Prostate gland (tissue), 2 donors: ENCODE measurements at places on chromosomes 2 and 18.

DNA sequence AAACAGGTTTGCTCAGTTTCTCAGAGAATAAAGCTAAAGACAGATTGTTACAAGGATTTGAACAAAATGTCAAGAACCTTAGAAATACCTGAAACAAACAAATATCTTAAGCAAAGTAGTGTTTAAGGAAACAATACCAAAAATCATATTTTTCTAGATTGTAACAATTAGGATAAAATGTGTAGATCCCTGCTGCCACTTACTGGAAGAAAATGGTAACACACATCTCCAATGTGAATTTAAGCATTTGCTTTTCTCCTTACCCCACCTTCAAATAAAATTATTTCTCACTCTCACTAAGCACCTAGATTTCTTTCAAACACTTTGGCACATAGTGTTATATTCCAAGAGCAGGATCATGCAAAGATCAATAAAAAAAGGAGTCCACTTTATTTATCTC, 34.9 kb downstream of the SUCLG1 start:
- no peak for DNase-seq

DNA sequence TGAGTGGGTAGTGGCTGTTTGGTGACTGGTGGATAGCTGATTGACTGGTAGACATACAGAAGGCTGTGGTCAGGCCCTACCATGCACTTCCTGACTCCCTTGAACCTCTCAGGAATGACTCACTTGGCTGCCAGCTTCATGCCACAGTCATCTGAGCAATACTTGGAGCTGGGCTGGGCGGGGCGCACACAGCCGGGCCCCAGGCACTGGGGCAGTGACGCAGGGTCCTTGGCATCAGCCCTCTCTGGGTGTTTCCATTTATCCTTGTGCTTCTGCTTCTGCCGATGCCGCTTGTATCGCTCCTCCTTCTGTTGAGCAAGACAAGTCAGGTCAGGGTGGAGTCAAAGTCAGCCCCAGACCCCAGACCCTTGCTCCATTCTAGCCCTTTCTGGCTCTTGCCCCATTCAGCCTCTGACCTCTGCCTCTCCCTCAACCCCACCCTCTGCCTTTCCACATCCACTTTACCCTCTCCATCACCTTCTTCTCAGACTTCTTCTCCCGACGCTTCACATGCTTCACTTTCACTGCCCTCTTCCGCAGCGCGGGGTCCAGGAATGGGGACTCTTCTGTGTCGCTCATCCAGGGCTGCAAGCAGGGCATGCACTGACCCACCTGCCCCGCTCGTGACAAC, 3.0 kb upstream of the MBD1 start:
- no peak for DNase-seq

DNA sequence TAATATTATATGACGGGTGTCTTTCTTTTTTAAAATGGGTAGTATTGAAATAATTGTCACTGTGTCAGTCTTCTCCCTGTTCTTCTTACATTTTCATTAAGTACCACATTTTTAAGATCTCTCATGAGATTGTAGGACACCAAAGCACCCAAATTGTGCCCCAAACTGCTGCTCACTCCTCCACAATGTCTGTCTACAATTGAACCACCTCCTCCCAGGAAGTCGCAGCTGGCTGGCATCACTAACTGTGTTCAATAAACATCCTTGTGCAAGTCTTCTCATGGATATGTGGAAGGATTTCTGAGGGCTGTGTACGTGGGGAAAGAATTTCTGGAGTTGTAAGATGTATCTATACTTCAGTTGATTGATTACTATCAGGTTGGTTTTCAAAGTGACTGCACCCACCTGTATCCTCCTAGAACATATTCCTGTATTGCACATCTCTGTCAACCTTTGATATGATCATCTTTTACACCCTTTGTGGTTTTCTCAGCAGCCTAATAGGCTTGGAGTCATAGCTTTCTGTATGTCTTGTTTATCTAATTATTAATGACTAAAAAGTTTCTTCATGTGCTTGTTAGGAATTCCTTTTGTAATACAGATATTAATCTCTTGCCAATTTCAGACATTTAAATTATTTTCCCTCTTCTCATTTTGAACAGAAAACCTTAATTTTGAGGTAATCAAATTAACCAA, 774.9 kb downstream of the RNF144A start:
- no peak for DNase-seq

DNA sequence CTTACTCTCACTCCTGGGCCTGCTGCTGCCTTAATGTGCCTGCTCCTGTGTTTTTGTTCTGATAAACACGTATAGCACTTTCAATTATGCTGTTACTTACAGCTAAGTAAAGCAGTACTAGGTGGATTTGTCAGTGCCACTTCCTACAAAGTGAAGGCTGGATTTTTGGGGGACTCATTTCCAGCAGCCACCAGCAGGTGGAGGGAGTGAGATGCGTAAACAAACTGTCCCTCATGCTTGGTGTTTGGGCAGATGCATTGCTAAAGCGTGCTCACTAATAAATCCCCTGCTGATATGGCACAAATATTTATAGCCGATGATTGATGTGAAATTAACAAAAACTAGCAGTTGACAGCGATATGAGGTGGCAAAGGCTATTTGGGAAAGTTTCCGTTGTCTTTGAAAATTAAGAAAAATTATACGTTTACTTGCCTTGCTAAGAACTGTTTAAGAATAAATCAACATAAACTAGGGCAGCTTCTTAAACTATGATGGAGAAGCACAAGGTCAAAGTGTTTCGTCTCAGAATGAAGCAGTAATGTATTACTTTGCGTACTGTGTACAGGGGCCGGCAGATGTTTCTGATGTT, 101.7 kb downstream of the AGAP1 start:
- peak; percentile 53 for DNase-seq

DNA sequence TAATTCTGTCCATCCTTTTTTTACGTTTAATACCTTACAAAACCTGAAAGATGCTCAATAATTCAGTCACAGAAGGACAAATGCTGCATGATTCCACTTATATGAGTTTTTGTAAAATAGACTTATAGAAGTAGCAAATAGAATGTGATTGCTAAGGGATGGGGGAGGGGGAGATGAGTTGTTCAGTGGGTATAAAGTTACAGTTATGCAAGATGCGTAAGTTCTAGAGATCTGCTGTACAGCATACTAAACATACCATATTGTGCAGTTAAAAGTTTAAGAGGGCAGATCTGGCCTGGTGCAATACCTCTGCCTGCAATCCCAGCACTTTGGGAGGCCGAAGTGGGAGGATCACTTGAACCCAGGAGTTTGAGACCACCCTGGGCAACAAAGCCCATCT, 78.8 kb downstream of the TET3 start:
- DNase-seq, result no peak

DNA sequence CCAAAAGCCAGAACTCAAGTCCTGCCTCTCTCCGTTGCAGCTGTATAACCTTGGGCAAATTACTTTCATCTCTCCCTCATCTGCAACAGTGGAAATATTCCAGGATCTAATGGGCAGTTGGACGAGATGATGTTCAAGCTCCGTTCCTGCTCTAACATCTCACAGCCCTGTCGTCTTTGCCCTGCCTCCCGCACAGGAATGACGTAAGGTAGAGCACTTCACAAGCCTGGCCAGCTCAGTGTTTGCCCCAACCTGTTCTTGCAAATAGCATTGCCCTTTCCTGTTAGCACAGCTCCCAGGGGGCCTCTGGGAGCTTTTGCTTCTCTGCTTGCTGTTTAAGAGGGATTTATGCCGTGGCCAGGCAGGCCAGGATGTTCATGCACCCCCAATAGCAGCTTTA, 107.9 kb downstream of the KLHL29 start:
- peak; percentile 81 for DNase-seq

DNA sequence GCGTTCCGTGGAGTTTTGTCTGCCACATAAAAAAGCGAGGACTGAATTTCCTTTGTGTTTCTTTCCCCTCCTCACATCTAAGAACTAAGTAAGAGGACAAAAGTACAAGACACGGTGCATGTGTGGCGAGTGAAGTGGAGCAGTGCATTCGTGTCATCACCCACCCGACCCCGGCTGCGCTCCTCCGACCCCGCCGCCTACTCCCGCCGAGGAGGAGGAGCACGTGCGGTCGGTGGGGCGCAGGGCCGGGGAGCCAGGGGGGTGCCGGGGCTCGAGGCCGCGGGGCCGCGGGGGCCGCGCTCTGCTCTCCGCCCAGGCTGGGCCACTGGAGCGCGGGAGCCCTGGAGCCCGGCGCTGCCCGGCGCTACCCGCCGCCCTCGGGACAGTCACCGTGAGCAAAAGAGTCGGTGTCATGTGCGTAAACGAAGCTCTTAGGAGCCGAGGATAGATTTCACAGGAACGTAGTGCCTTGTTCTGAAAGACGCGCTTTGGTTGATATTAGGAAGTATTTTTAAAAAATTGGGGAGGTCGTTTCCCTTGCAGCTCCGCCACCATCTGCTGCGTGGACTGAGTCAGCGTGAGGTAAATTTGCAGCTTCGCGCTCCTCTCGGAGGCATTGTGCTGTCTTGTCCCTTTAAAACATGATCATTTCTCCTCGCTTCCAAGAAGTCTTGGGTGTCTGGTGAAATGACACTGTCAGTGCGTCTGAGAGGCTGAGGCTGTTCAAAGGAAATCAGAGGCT, 11.0 kb downstream of the TBR1 start:
- no peak for DNase-seq

GRCh38 chr2:217948351-217948791, 54.4 kb downstream of the TNS1 start:
- no peak for DNase-seq

DNA sequence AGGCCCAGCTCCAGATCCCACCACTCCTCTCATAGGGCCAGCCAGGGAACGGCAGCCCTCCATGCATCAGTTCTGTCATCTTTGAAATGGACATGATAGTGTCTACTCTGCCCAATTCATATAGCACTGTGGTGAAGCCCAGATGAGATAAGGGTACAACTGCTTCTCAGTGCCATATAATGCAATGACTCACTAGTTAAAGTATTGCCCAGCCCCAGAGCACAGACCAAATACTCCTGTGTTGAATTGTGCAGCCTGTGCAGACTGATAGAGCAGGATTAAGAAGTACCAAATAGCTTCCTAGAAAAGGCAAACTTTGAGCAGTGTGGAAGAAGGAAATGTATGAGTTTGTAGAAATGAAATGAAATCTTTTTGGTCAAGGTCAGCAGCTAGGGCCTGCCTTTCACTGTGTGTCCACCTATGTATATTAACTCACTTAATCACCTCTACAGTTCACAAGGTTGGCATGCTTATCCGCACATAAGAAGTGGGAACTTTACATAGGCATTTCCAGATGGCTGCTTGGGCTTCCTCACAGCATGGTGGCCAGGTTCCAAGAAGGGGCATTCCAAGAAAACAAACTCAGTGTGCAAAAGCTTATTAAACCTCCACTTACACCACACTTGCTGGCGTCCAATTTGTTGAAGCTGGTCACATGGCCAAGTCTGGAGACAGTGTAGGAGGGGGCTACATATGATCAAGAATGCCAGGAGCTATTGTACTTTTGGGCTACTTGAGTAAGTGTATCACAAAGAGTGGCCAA, 102.8 kb upstream of the COPS8 start:
- DNase-seq, result no peak

DNA sequence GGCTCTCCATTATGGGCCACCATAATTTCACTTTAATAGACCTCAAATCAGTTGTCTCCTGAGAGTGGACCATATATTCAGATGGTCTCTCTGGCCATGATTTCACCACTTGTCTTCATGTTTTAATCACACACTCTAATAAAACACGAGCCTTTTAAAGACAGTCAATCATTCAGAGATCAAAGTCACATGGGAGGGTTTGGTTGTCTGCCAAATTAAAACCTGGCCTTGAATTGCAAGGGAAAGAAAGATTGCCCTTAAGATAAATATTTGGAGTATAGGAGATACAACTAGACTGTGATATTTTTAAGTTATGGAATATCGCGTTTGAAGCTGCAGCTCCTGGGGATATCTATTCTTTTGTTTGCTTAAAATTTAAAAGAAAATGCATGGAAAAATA, 377.8 kb upstream of the DDX18 start:
- no peak for DNase-seq

DNA sequence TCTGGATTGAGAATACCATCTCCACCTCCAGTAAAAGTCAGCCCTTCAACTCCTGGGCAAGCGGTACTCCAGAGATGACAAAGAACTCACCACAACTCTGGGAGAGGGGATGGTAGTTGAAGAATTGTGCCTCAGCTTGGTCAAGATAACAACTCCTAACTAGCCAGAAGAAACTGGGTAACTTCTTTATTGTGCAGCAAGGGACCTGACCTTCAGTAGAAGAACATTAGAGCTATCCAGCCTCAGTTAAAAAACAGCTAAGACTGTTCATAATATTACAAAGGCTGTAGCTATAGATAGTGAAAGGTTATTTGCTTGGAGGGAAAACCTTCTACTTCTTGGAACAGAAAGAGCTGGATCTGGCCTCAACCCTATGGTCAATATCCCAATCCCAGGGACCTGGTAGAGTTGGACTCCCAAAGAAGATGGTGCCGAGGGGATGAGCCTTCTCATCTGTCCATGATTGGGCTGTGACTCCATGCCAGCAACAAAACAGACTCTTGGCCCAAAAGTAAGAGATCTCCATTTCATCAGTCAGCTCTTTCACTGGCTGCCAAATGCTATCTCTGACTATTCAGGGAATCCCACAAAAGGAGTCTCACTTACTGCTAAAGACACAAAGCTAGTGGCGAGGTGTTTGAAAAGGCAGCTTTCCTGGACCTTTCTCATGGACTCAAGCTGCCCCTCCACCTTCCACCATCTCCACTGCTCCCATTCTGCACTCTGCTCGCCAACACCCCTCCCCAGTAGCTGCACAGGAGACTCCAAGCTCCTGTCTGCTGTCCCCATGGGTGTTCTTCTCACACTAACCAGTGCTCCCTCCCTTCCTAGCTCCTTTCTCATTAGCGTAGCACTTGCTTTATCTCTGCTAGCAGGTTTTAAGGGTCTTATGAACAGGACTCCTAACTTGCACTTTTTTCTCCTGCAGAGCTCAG, 145.8 kb downstream of the CAPN13 start:
- DNase-seq, result no peak

DNA sequence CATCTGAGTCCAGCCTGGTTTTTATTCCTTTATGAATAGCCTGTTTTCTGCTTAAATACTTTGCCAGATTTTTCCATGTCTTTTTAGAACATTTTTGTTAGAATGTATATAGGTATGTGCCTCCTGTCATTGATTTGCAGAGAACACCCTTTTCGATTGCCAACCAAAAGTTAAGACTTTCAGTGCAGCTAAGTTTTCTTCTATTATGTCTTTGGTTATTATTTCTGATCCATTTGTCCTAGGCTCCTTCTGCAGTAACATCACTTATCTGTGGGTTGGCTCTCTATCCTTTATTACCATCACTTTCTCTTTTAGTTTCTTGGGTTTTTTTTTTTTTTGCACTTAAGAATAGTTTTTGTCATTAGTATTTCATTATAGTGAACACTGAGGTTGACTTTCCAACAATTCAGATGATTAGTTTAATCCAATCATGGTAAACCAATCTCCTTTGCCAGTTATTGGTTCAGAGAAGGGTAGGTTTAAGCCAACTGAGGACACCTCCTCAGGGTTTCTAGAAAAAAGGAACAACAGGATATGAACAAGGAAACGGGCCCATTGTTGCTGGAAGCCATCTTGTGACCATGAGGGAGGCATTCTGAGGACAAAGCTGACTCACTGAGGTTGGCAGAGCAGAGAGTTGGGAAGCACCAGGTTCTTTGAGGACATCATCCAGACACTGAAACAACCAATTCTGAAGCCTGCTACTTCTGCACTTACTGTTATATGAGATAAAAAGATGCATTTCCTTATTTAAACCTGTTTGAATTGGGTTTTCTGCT, 37.9 kb upstream of the GBX2 start:
- DNase-seq, result no peak
